Stimulated activated CD4-positive, alpha-beta T cell treated with anti-CD3 and anti-CD28 coated beads, Interleukin-1b, Interleukin-23, amount 100 ng/mL, for 1 hour (primary cell): ENCODE measurements at places on chromosomes 16 and 17.

GRCh38 chr16:67653128-67653788 lies 6.8 kb downstream of the ACD start:
- DNase-seq: no peak

DNA sequence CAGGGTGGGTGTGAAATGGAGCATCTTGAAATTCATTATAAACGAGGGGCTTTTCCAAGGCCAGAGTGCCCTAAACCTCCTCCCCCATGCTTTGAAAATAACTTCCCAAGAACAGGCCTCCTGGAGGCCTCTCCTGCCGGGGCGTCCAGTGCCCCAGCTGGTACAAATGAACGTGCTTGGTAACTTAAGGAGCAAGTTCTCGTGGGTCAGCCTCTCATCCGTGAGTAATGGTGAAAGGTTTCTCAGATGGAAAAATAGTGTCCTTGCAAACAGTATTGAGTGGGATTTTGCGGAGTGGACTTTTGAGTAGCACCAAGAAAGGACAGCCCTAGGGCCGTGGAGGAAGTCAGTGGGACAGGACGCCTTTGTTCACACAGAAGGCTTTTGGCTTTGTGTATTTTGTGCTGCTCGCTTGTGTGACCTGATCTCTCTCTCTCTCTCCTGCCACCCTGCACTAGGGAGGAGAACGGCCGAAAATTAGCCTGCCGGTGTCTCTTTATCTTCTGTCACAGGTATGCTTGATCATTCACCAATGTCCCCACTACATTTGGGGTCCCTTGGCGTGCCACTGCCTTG lies 34.6 kb downstream of the CLEC16A start:
- DNase-seq: no peak

DNA sequence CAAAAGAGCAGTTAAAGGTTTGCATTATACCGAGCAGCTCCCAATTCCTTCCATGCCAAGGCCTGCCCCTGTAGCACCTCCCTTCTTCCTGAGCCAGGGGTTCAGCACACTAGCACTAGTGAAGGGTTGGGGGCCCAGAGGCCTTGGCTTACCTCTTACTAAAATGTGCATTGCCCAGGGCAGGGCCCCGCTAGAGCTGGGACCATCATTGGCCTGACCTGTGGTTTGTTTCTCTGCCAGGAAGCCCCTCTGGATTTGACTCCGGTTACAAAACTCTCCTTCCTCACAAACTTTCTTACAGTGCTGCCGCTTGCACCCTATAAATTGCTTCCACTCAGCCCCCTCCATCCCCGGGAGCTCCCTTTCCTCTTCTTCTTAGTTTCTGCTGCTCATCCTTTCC lies 33.8 kb downstream of the MPRIP start:
- DNase-seq: no peak

- no peak for DNase-seq
Observed at GRCh38 chr17:2695243-2695960, 16.2 kb downstream of the CLUH start.

GRCh38 chr16:88300463-88300835 lies 82.3 kb upstream of the ZNF469 start:
- DNase-seq: no peak

DNA sequence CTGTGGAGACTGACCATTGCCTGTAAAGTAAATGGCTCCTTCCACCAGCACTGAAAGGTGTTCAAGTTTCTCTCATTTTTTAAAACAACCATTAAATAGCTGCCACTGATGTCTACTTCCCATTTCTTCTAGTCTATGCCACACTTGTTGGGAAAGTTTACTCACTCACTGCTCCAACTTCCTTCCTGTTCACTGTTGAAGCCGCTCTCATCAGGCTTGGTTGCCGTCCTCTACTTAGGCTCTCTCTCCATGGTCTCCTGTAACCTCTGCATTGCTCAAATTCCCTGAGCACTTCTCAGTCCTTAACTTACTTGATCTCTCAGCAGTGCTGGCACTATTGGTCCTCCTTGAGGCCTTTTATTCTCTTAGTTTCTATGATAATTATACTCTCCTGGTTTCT lies 32.4 kb downstream of the SNX11 start:
- DNase-seq: no peak

DNA sequence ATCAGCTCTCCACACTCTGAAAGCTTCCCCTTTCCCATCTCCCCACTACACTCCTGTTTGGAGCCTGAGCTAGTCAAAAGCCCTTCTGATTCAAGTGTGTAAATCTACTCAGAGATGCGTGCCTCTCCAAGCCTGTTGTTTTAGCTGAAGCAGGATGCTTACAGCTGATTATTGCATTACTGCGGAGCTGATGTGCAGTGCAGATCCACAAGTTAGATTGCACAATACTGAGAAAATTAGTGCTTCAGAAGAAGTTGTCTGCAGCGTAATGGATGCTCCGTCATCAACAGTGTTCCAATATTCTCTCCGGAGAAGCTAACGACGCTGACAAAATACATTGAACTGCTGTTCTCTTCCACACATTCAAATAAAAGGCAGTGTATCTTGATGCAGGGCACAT lies 44.8 kb upstream of the NLRP1 start:
- DNase-seq: no peak

GRCh38 chr17:50125420-50125997 lies 4.5 kb downstream of the SAMD14 start:
- no peak for DNase-seq

DNA sequence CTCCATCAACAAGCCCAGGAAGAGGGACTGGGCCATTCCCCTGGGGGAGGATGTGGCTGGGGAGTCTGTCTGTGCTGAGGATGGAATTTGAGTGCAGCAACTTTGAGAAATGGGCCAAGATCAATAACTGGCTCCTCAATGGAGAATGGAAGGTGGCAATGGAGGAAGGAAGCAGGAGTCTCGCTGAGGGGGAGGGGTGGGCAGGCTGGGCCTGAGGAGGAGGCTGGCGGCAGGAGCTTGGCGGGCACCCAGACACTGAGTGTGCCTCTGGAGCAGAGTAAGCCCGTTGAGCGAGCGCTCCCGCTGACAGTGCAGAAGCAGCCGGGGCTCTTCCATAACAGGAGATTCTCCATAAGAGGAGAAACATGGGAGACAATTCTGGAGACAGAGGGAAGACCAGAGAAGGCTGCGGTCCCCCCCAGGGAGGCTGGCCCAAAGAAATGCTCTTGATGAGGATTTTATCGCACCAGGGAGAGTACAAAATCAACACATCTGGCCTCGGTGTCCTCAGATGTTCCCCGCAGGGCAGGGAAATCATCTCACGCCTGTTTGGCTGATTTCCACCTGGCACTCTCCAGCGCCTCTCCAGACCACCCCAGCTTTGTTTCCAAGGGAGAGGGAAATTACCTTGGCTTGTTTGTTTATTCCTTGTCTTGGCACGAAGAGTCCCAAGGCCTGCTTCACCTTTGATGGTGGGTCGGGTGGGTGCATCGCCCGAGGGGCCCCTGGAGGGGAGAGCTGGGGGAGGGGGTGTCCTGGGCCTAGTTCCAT lies 2.8 kb upstream of the MMP15 start:
- DNase-seq: no peak

DNA sequence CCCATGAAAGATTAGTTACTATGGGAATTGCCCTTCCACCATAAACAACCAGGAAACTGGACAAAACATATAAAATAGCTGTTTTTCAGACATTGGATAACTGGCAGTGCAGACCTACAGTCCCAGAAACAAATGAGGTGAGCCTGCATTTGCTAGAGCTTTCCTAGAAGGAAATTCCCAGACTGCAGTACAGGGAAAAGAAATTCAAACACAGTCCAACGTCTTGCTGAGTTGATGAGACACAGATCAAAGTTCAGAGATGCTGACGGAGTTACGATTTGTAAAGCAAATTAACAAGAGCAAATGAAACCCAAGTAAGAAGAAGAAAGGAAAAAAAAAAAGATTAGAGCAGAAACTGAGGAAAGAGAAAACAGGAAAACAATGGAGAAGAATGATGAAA lies 41.3 kb upstream of the MNT start:
- no peak for DNase-seq

- no peak for DNase-seq
Observed at GRCh38 chr16:54080524-54081008, 206.0 kb downstream of the IRX3 start.

- DNase-seq: no peak
Observed at GRCh38 chr16:61277849-61278248, 758.4 kb downstream of the CDH8 start.
